ENCODE measurements at places on chromosomes 3 and 15.

DNA sequence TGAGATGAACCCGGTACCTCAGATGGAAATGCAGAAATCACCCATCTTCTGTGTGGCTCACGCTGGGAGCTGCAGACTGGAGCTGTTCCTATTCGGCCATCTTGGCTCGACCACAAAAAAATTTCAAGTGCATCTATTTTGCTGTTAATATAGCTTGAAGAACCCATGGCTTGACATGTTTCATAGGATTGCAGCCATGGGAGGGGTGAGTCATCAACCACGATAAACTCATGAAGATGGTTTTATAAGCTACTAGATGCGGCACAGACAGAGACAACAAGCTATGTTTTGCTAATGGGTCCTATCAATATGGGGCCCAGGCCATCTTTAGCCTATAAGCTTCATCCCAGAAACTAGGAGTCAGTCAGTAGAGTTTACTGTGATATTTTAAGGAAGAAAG, 100.4 kb upstream of the PHLDB2 start:
- DNase-seq, result no peak

GRCh38 chr3:40753951-40754350, 229.2 kb downstream of the ZNF621 start:
- DNase-seq, result no peak

DNA sequence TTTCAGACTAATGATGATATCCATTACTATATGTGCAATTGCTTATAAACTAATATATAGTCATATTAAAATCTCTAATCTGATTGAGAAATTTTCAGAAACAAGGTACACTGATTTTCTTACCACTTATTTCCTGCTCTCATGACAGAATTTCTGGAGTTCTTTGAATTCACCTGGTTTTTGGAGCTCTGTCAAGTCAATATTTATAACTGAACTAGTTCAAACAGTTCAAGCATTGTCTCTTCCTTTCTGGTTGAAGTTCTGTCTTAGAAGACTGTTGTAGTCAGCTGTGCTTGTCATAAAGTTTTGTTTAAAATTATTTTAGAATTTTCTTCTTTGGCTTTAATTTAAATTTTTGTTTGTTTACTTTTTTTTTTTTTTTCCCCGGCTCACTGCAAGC, 239.9 kb upstream of the CTDSPL start:
- DNase-seq, result no peak

DNA sequence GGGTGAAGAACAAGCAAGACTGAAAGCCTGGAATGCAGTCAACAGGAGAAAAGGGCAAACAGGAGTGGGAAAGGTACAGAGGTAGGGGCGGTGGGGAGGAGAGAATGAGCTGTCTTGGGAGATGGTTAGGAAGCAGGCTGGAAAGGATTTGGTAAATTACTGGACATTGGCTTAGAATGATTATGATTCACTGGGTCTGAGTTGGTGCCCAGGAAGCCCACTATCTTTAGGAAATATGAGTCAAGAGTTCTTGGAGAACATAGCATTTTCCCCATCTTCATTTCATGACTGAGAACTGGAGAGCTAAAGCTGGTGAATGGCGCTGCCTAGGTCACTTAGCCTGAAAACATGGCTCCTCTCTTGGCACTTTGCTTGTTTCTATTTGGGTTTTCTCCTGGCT, 74.7 kb upstream of the C3orf80 start:
- no peak for DNase-seq

DNA sequence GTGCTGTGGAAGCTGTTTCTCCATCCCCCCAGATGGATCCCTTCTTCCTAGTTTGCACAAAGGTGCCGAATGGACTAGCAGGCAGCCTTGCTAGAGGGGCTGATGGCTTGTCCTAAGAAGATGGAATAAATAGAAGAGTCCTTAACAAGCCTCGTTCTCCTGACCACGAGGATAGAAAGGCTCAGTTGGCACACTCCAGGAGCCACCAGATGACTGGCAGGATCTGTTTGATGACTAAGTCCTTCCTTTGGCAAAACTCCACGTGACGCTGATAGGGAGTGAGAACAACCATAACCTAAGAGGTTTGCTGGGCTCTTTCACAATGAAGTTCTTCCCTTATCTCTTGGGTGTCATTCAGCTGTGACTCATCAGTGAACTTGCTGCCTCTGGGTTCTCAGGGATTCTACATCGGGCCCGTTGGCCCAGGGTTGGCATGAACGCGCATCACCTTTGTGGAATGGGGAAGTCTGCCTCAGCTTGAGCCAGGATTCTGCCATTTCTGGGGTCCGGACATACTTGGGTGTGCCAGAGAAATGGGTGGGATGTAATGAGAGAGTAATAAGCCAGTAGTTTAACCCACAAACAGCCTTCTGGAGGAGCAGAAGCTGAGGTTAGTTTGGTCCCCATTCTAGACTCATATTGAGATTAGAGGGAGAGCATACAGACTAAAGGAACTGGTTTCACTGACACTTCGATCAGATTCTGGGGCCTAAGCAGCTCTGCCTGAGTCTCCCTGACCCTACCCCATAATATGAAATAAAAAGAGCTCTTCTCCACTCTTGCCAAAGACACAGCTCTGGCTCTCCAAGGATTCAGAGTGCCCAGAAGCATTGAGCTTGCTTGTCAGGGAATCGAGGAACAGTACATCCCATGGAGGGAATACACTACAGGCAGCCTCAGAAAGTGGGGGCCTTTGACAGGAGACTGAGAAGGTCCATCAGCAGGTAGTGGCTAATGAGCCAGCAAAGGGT, 2.0 kb upstream of the MELTF start:
- DNase-seq, result no peak

GRCh38 chr15:64029633-64030032, 16.7 kb downstream of the DAPK2 start:
- DNase-seq, result no peak

- DNase-seq, result no peak
These were observed 8.7 kb downstream of the DET1 start for GRCh38 chr15:88537591-88538317.

DNA sequence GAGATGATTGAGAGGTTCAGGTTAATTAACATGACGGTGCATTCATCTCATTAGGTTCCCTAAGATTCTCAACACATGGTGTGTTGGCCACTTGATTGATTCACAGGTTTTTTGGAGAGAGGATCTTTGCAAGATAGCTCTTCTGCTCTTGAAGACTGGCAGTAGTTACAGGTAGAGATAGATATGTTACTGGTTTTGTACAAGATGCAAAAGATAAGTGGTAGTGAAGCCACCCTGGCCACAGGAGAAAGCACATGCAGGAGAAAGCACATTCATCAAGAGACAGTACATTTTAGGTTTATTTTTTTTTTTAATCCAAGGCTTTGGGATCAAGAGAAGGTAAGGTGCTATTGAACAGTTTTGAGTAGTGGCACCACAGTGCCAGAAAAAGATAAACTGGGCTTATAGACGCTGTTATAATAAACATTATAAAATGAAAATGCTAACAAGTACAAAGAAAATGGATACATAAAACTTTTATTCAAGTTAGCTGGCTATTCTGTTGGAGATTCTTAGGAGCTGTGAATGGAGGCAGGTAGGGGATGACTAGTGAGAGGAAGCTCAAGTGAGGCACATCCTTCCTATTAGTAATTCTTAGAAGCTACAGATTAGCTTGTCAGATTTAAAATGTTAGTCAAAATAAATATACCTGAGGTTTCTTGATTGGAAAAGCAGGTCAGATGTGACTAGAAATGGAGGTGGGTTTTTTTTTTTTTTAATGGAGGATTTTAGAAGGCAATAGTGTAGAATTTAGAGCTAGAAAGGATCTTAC, 10.8 kb downstream of the SELENOT start:
- no peak for DNase-seq

All from NCI-H1436 treated with DMSO at 0.1 percent for 48 hours (cell line).